ENCODE measurements at places on chromosomes 4 and X.

- DNase-seq: no peak
These were observed 160.5 kb upstream of the AGTR2 start for GRCh38 chrX:116009861-116010710.

- no peak for DNase-seq
These were observed 121.1 kb upstream of the PPARGC1A start for GRCh38 chr4:24010994-24011393.

GRCh38 chrX:36963852-36964251 lies 44.3 kb upstream of the FAM47C start:
- no peak for DNase-seq

- DNase-seq: peak; percentile 16
These were observed 677 bp downstream of the PTPN13 start for GRCh38 chr4:86594559-86595425.

- DNase-seq: no peak
These were observed 81.2 kb downstream of the NPY1R start for GRCh38 chr4:163251204-163251603.

DNA sequence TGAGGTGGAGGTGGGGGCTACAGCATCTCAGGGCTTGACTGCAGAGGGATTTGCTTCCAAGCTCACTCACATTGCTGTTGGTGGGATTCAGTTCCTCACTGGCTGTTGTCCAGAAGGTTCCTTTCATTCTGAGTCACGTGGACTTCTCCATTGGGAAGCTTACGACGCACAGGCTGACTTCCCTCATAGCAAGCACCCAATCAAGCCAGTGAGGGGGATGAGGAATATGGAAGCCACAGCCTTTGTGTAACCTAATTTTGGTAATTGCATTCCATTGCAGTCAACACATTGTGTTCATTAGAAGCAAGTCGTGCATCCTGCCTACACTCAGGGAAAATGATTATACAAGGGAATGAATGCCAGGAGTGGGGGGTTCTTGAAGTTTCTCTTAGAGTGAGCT lies 32.7 kb upstream of the MXRA5 start:
- no peak for DNase-seq

DNA sequence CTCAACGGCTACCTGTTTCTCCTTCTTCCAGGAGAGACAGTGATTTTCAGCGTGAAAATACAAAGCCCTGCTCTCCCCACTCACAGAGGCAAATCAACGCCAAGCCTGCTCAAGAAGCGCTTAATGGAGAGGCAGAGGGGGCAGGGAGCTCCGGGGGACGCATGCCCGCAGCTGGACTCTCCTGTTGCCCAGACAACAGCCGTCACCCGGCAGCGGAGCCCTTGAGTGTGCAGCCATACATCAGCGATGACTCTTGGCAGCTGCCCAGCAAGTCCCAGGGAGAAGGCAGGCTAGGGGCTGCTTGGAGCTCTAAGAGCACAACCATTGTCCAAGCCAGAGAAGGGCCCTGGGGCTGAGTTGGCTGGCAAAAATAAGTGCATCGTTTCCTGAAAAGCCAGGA lies 71.0 kb upstream of the AFAP1 start:
- DNase-seq: peak; percentile 95
